ENCODE measurements at places on chromosomes 12 and 14.

DNA sequence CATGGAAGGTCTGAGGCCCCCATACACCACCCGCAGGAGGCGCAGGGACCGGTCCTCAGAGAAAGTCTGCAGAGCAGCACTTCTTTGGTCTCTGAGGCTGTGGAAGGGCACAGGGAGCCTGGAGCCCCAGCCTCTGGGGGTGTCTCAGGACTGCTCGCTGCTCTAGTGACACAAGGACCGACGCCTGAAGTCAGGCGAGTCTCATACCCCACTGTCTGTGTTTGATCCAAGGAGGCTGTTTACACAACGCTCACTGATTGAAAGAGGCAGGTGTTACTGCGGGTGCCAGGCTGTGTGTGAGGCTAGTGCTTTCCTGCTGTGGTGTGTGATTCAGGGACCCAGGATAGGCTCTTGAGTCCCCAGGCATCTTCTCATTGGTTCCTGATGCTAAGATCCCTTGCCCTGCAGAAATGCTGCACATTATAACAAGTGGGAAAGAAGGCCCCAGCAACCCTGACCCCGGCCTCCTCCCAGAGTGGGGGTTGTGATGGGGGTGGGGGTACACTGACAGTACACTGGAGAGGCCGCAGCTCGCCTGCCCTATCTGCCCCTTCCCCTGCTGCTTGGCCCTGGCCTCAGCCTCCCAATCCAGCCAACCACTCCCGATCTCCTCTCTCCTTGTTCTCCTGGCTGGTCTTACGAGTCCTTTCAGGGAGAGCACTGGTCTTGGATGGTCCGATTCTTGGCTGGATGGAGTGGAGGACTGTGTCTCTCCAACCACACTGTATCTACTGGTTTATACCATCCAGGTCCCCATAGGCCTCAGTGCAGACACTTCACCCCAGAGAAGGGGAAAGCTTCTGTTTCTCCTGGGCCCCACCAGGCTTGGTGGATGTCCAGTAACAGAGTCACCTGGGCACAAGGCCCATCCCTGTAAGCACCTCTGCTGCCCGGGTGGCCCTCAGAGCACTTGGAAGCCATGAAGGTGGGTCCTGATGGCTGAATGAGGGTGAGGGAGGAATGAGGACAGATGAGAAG, 6.6 kb downstream of the CACNA2D4 start:
- no peak for DNase-seq

DNA sequence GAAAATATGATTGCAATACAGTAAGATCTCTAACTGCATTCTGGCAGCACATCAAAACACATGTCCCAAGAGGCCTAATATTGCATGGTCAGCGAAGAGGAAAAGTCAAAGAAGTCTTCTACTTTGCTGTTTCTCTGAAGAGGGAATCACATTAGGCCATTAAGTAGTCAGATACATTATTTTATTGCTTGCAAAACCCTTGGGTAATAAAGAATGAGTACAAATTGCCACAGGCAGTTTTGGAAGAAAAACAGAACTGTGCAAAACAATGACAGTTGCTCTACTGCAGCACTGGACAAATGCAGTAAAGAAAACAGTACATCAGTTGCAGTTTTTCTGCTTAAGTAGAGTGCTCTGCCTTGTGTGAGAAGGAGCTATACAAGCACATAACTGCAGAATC, 211.9 kb downstream of the MED13L start:
- no peak for DNase-seq

DNA sequence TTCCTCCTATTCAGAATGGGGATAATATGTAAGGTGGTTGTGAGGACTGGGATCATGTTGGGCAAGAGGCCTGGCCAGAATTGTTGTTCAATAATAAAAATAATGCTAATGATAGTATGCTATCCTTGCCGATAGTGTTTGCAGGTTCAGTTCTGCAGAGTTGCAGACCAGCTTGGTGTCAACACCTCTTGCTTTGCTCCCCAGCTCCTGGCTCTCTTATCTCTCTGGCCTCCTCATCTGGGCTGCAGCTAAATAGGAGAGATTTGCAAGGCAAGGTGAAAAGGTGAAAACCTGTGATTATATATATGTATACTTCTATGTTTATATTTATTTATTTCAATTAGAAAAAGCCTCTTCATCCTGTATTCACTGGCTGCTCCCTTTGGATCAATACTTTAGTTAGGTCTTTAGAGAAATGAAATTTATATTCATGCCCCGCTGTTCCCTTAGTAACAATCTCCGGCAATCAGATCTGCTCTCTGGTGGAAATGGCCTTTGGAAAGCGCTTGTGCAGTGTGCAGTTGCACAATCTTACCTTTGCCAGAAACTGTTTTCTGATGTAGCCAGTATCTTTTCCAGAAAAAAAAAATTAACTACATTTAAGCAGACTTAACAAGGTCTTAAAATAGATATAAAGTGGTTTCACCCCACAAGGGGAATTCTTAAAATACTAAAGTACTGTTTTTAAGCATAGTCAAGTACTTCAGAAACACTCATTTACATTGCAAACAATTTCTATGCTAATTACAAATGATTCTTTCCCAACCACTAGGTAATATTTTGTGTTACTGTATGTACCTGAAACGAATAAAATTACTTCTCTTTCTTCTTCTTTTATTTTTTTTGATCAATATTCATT, 19.1 kb upstream of the ACVR1B start:
- DNase-seq, result no peak

GRCh38 chr12:19074700-19075099, 54.8 kb upstream of the PLEKHA5 start:
- no peak for DNase-seq

GRCh38 chr14:35471803-35472202, 62.2 kb upstream of the INSM2 start:
- no peak for DNase-seq

DNA sequence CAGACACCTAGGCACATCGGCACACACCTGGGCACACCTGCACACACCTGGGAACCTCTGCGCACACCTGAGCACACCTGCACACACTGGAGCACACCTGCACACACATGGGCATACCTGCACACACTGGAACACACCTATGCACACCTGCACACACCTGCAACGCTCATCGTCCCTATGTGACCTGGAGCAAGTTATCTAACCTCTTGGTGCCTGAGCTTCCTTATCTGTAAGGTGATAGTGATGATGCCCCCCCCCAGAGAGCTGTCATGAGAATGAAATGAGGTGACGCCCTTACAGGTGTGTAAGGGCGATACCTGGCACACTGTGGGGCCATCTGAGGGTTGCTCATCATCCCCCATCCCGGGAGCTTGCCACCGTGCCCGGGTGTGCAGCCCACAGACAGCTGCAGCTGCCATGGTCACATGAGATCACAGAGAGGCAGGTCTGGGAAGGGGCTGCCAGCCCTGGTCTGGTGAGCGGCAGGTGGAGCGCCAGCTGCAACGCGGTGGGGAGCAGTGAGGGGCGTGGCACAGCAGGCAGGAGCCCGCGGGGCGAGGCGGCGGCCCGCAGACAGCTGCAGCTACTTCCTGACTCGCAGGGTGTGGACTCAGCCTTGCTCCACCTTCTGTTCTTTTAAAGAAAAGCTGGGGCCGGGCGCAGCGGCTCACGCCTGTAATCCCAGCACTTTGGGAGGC, 59.9 kb upstream of the FBRSL1 start:
- DNase-seq, result no peak

DNA sequence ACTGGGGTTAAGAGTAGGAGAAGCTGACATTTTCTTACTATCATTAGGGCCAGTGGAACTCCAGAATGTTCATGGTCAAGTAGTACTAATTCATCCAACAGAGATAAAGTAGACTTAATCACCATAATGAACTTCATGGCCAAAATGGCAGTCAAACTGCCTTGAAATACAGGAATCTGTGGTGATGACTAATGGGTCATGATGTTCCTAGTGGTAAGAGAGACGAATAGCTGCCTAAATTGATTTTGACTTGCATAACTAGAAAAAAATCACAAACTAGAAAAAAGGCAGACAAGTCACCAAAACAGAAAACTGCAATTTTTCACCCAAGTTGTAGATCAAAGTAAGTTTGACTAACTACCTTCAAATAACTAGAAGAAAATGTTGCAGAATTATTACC, 138.5 kb downstream of the MGAT4C start:
- no peak for DNase-seq

DNA sequence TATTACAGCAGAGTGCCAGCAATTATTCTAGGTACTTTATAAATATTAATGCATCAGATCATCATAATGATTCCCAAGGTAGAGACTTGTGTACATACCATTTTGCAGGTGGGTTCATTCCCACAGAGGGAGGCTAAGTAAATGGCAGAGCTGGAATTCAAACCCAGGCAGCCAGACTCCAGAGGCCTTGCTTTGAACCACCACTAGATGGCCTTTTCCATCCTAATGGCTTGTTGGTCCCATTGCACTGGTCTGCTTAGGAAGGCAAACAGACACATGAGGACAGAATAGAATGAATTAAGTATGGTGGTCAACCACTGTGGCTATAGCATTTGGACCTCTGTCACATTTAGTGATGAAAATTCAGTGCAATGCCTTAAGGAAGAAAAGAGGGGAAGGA, 158.7 kb downstream of the METTL25 start:
- DNase-seq, result no peak
